ENCODE measurements at places on chromosomes 4 and X. TPM values are rescaled to one million over a fixed set of nuclear protein-coding genes. Genes with fewer than 3 reads are reported as not detected.
A peak's percentile ranks its signal among the peaks of the same experiment; 100 is the strongest.

The ANK2 gene
- 276 TPM for polyA plus RNA-seq

DNA sequence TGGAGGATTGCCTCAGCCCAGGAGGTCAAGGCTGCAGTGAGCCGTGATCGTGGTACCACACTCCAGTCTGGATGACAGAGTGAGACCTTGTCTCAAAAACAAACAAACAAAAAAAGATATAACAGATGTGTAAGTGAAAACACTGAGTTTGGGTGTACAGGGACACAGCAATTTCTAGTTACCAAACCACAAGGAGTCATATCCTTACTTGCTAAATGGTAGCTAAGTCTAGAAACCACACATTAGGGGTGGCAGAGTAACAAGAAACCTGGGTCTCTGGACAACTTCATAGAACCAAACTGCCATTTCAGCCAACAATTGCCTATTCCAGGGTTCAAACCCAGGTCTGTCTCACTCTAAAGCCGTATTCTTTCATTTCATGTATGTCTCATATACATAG, 20.8 kb downstream of the PPEF2 start:
- DNase-seq, result no peak

- DNase-seq, result peak; percentile 75
Measured at GRCh38 chr4:158809611-158810486, 41.0 kb downstream of the FNIP2 start.

- no peak for DNase-seq
Measured at GRCh38 chr4:160143574-160143973, 1040.7 kb downstream of the RAPGEF2 start.

DNA sequence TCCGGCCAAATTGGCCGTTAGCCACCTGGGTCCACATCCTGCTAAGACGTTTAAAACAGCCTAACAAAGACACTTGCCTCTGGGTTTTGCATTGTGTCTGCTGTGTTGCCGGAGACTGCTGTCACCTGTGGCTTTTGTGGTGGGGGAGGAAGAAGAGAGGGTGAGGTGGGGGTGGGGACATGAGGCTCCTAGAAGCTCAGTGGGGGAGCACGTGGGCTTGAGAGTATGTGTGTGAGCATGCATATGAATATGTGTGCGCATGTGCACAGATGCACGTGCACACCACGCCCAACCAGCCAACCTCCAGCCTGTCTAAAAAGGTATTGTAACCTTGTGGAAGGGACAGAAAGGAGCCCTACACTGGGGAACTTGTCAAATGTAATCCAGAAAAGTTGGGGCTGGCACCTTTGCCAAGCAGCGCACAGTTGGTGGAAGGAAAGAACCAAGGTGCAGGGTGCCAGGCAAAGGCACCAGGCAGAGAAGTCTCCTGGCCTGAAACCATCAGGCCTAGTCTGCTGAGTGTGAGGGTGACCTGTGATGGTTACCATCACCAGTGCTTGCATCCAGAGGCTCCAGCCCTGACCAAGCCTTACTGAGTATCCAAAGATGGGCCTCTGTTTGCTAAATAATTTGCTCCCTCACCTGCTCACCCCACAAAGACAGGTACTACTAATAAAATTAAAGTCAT, 10.1 kb upstream of the SASH3 start:
- DNase-seq, result no peak

DNA sequence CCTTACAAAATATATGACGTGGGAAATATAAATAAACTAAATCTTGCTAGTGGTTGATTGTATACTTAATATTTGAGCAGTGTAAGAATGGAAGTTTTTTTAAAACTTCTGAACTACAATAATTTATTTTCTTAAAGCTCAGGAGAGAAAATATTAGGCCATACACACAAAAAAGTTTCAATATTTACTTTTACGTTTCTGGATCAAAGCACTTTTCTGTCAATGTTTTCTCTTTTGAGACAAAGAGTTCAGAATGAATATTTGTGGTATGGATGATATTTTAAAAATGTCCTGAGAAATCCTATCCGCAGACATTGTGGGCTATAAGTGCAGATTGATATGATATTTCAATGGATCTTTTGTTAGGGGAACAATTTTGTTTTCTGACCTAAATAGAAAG, 109.9 kb downstream of the TLL1 start:
- DNase-seq, result no peak

The CYSLTR1 gene
- 8.6 TPM for polyA plus RNA-seq

DNA sequence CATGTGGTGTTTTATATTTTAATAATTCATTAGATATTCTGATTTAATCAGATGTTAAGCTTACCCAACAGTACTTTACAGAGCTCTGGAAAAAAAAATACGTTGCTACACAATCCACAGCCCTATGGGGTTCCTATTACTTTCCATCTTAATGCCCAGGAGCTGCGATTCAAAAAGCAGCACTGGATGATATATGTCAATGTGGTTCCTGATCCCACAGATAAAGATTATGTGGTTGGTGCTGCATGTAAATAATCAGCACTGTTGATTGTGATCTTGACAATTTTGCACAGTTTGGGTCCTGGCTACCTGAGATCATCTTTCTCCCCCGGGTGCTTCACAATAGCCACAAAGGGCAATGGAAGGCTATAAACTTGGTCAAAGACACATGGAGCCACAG, 72.7 kb upstream of the DCLK2 start:
- no peak for DNase-seq

The AKAP14 gene
- not detected for polyA plus RNA-seq

The PCGF3 gene
- 55.5 TPM for polyA plus RNA-seq

GRCh38 chr4:784401-785331, 41.3 kb downstream of the CPLX1 start:
- no peak for DNase-seq

DNA sequence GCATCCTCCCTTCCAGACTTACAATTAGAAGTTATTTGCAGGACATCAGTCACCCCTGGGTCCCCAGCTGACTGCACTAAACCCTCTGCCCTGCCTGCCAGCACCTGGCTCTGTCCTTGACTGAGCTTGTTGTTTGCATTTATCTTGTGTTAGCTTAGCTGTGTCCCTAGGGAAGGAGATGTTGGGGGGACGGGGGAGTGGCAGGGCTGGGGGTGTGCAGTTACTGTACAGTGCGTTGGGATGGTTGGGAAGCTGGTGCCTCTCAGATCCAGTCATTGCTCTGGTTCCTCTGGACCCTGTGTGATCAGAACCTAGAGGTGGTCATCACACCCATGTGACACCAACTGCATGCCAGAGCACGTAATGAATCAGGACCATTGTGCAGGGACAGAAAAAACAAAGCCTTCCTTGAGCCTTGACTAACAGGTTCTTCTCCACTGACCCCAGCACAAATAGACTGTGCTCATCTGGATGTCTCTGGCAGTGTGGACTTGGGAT, 32.7 kb upstream of the PROM1 start:
- no peak for DNase-seq

- peak; percentile 21 for DNase-seq
Measured at GRCh38 chr4:99382745-99383360, 30.3 kb upstream of the ADH1C start.

DNA sequence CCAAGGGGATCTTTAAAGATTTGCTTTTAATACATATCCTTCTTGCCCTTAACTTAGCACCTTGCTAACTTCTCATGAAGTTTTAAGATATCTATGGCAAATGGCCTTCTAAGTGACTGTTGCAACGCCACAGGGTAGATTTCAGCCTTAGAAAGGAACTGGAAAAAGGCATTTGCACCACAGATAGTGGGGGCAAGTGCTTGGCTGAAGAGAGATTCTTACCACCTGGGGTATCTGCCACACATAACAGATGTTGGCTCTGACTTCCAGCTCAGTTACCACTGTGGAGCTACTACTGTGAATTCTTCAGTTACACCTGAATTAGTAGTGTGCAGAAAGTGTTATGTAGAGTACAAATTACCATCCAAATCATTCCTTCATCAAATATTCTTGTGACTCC, 302.6 kb downstream of the PPP3CA start:
- DNase-seq, result no peak

The CAPN6 gene
- 749 TPM for polyA plus RNA-seq

DNA sequence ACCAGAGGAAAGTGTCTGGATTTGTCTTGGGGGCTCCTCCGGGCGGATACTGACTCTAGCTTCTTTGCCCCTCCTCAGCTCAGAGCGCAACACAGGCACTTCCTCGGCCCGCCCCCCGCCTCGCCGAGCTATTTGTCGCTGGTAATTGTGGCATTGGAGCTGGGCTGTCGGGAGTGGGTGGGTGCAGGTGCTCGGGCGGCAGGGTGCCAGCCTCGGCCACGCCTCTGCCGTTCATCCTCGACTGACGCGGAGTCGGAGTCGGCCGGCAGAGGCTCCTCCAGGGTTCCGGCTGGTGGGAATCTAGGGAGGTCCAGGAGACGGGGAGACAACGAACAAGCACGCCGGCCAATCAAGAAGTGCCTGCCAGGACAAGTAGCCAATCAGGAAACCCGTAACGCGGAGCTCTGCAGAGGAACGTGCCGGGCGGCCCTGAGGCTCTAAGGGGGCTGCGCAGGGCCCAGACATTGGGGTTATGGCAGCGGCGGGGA, 3.9 kb upstream of the SYN1 start:
- peak; percentile 58 for DNase-seq

- DNase-seq, result no peak
Measured at GRCh38 chr4:92305878-92306520, 2.2 kb downstream of the GRID2 start.

DNA sequence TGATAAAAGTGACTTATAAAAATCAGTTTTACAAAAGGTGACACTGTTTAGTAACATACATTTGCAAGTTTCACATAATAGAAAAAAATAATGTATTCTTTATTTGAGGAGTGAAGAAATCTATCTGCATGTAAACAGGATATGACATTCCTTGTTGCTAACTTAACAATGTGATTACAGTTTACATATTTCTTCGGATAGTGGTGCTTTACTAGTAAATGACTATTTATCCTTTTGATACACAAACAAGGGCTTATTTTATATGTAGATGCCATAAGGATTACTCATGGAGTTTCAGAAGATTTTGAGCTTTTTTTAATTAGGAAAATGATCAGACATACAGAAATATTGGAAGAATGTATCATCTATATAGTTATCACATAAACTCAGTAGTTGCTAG, 126.5 kb downstream of the SLIT2 start:
- DNase-seq, result no peak

DNA sequence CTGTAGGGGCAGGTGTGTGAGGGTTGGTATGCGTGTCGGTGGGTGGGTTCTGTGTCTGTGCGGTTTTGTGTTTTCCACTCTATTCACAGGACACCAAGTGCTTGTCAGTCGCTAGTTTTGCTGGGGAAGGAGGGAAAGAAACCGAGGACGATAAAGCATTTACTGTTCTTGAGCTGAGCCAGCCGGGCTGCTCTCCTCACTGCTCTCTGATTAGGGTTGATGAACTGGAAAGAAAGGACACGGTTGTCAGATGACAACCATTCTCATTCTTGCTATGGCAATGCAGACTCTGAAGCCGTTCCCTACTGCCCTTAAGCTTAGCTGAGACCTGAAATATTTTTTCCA, 832 bp downstream of the EGFL6 start:
- DNase-seq, result no peak

DNA sequence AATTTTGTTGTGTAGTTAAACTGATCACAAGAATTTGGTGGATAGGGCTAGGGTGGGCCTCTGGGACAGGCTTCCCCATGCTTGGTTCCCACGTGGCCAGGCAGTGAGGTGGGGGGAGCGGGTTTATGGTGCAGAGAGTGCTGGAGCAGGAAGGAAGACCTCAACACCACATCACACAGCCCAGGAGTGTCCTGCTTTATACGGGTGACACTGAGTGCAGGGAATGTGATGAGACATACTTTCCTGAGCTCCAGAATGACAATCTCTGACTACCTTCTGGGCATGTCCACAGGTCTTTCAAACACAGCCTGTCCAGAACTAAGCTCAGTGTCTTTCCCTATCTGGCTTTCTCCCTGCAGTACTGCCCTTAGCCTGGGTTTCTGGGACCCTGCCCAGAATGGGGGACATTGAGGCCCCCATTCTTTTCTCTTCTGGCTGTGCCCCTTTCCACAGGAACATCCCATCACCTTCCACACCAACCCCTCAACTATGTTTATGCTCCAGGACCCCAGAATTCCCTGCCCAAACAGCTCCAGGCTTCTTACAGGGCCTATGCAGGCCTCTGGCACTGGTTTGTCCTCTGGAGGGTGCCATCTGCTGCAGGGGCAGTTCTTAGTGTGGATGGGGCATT, 36.5 kb upstream of the RASL11B start:
- DNase-seq, result no peak

The EXOSC9 gene
- polyA plus RNA-seq, result 29.6 TPM

The PNCK gene
- 7.8 TPM for polyA plus RNA-seq

The TMEM156 gene
- polyA plus RNA-seq, result not detected

All from muscle of back (tissue), 13 donors.